Stimulated activated CD8-positive, alpha-beta memory T cell treated with anti-CD3 and anti-CD28 coated beads, Interleukin-15, amount 100 ng/mL, for 1 hour (primary cell): ENCODE measurements at places on chromosomes 1 and 21.

GRCh38 chr1:23875382-23875781 is 7.3 kb upstream of the FUCA1 start:
- DNase-seq, result no peak

DNA sequence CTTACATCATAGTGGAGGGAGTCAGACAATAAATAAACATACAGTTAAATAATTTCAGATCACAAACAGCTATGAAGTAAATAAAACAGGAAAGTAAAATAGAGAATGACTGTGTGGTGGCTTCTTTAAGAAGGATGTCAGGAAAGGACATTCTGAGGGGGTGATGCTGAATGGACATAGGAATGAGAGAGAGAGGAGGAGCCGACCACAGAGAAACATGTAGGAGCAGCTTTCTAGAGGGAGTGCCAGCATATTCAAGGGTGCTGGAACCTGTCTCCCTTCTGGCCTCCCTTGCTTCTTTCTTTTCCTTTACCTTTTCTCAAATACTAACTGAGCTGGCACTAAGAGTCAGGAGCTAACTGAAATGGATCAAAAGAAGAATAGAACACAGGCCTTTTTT is 20.5 kb upstream of the BCL10 start:
- no peak for DNase-seq

DNA sequence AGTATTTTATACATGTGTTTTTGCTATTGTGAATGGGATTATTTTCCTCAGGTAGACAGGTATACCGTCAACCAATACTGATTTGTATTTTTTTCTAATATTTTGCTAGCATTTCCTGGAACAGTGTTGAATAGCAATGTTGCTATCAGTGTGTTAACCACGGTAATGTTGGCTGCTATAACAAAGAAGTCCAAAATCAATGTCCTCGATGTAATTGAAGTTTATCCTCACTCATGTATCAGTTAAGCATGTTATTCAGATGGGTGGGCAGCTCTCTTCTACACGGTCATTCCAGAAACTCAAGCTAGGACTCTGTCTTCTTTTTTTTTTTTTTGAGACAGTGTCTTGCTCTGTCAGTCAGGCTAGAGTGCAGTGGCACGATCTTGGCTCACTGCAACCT is 24.3 kb downstream of the DOP1B start:
- no peak for DNase-seq

DNA sequence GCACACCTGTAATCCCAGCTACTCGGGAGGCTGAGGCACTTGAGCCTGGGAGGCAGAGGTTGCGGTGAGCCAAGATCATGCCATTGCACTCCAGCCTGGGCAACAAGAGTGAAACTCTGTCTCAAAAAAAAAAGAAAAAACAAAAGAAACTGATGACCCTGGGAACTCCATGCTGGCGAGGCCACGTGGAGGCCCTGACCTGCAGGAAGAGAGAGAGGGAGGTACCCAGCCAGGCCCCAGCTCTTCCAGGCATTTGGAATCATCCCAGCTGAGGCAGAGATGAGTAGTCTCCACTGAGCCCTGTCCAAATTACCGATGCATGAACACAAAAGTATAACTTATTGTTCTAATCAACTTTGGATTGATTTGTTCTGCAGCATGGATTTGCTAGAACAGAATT is 132.0 kb upstream of the ZBTB40 start:
- DNase-seq, result no peak

DNA sequence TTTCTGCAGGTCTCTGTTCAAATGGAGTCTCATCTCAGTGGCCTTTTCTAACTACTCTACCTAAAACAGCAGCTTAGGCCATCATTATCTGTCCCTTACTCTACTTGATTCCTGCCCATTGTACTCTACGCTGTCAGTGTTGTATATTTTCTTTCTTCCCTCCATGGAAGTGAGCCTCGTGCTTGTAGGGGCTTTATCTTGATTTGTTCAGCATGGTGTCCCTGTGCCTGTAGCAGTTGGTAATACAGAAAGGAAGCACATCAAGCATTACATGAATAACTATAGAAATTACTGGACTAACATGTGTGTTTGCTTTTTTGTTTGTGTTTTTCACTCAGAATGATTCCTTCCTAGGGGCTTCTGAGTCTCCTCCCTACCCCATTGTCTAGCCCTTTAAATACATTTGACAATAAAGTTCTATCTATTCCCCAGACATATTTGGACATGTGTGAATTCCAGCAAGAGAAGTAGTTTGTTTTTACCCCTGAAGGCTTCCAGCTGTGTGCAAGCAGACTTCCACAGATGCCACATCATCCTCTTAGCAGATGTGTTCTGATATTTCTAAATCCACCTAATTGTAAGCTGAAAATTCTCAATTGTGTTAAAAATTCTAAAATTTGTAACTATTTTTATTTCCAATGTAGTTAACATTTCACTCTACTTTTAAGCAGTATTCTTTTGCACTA is 40.3 kb downstream of the PRMT2 start:
- DNase-seq, result no peak

GRCh38 chr1:156844102-156844501 is 14.8 kb downstream of the INSRR start:
- DNase-seq, result no peak

DNA sequence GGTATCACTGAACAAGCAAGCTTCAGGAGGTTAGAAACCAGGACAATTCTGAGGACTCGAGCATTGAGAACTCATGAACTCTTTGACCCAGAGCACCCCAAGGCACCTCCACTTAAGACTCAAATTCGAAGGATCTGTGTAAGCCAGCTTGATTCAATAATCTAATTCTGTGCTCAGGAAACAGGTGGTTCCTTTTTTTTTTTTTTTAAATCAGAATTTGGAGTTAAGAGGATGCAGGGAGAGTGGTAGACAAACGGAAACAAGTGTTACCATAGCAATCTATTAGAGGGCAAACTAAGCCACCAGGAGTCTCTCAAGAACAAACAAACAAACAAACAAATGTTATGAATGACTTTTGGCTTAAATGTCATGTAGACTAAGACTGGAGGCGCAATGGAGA is 53.8 kb upstream of the DPH5 start:
- no peak for DNase-seq

GRCh38 chr1:53680868-53681267 is 58.1 kb downstream of the GLIS1 start:
- no peak for DNase-seq

GRCh38 chr21:43669828-43670605 is 10.7 kb downstream of the RRP1B start:
- no peak for DNase-seq

DNA sequence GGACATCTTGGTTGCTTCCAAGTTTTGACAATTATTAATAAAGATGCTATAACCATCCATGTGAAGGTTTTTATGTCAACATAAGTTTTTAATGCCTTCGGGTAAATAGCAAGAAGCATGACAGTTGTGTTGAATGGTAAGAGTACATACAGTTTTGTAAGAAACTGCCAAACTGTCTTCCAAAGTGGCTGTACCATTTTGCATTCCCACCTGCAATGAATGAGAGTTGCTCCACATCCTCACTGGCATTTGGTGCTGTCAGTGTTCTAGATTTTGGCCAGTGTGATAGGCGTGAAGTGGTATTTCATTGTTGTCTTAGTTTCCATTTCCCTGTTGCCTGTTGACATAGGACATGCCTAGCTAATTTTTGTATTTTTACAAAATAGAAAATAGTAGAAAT is 45.4 kb downstream of the CD58 start:
- no peak for DNase-seq
